ENCODE measurements at places on chromosomes 3 and 15.

- no peak for DNase-seq
Observed at GRCh38 chr3:160132226-160132625, 93.0 kb upstream of the C3orf80 start.

DNA sequence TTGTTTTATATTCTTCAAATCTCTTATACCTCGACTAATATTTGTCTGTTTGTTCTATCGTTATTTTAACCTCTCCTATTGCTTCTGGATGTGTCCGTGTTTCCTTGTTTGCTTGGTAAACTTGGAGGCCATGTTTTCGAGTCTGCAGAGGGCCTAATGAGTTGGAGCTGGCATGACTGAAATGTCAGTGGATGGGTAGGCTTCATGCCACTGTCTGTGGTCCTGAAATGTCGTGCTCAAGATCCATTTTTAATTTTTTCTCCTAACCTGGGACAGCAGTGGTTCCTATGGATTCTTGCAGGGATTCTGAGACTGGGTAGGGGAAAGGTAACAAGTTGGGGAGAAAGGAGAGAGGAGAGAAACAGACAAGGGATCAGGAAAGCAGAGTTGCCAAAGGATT lies 18.8 kb upstream of the GASK1A start:
- DNase-seq = no peak

- DNase-seq = no peak
Observed at GRCh38 chr3:27080258-27080525, 289.0 kb downstream of the NEK10 start.

DNA sequence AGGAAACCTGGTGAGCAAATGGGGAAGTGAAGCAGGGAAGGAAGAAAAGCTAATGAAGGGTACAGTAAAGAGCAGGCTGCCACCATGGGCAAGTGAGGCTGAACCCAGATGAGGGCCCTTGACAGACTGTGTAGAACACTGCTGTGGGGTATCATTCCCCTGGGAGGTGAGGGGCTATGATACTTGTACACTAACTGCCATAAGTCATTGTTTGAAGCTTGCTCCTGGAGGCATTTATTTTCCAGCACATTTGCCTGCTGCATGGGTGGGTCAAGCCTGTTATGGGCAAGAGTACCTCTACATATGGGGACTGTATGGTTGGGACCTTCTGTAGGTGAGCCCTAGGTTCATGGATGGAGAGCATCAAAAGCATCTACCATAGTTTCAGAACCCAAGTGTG lies 57.4 kb downstream of the POMGNT2 start:
- DNase-seq = no peak

- DNase-seq = no peak
Observed at GRCh38 chr3:194785315-194785714, 99.6 kb downstream of the FAM43A start.

- DNase-seq = no peak
Observed at GRCh38 chr3:122984650-122985049, 42.9 kb downstream of the SEMA5B start.

- DNase-seq = no peak
Observed at GRCh38 chr15:66508293-66508883, 3.3 kb downstream of the ZWILCH start.

DNA sequence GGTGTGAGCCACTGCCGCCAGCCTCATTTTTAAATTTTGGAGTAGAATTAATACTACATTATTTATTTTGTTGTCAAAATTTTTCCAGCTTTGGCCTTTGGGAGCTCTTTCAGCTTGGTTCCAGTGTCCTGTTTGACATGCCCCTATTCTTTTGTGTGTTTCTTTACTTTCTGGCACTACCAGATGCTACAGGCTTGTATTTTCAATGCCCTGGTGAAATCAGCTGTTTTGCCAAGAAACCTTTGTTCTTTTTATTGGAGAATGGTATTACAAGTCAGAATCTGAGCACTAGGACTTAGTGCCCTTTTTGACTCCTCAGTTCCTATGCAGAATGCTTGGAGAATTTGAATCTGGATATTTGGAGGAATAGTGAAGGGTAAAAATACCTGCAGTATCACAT lies 26.6 kb downstream of the RNF111 start:
- no peak for DNase-seq

GRCh38 chr15:88174571-88174970 lies 82.0 kb downstream of the NTRK3 start:
- no peak for DNase-seq

DNA sequence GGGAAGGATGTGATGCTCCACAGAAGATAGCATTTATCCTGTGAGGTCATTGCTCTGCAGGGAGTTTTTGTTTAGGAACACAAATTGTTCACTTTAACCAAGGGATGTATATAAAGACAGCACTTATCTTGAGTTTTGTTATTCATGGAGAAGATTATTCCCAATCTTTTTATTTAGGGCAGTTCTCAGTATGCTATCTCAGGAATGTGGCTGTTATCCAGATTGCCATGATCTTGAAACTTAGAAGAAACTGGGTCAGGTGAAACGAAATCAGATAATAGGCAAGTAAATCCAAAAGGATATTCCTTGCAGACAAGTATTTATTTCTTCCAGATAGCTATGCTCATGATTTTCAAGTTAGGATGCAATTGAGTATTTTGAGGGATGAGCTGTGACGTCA lies 19.3 kb upstream of the TMEM42 start:
- DNase-seq = no peak

DNA sequence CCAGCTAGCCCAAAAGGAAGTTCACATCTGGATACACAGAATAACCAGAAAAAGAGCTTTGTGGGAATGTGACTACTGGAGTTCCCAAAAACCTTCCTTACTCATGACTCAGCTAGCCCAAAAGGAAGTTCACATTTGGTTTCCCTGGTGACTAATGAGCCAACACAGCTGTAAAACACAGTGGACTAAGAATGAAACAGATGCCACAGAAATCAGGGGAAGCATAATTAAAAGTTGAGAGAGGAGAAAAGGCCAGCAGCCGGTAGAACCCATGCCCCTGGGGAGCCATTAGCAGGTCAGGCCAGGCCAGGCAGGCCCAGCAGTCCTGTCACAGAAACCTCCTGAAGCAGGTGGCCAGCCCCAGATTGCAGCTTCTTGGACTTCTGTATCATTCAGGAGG lies 130.3 kb downstream of the GHSR start:
- DNase-seq = no peak

DNA sequence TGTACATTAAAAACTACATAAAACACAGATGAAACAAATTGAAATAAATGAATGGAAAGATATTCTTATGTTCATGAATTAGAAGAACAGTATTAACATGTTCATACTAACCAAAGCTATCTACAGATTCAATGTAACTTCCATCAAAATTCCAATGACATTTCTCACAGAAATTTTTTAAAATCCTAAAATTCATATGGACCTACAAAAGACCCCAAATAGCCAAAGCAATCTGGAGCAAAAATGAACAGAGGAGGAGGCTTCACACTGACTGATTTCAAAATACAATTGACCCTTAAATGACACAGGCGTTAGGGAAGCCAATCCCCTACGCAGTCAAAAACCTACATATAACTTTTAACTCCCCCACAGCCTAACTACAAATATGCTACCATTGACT lies 39.4 kb downstream of the KPNA1 start:
- no peak for DNase-seq

DNA sequence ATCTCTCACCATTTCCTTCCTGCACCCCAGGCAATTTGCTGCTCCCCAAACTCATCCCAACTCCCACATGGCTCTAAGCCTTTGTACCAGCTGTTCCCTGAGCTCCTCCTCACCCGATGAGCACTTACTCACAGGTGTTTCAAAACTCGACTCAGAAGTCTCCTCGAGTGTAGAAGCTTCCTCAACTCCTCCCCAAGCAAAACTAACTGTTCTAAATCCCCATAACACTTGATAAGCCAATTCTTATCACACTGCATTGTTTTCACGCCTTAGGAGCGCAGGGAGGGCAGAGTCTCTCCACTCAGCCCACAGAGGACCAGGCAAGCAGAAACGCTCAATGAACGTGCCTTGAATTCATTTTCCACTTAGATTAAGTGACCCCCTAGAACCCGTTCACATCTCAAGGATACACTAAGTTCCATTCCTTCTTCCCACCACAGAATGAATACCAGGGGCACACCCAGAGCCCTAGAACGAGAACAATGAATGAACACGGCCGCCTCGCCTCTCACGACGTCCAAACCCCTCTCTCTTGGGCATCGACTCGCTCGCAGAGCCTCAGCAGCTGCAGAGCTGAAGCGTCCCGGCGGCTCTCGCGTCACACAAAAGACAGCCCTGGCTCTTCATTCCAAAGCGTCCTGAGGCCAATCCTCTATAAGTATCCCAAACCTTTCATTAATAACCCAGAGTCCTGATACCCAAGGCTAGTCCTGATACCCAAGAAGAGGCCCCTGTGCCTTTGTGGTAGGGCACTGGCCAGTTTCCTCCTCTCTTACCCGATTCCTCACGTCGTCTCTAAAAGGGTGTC lies 1.1 kb downstream of the RAF1 start:
- DNase-seq = no peak

GRCh38 chr3:132160198-132160597 lies 125.4 kb upstream of the CPNE4 start:
- no peak for DNase-seq

GRCh38 chr3:8523041-8523440 lies 21.4 kb downstream of the LMCD1 start:
- DNase-seq = no peak

GRCh38 chr15:28861031-28861534 lies 12.6 kb upstream of the GOLGA6L7 start:
- no peak for DNase-seq

GRCh38 chr15:77032052-77032646 lies 37.2 kb downstream of the PSTPIP1 start:
- no peak for DNase-seq

DNA sequence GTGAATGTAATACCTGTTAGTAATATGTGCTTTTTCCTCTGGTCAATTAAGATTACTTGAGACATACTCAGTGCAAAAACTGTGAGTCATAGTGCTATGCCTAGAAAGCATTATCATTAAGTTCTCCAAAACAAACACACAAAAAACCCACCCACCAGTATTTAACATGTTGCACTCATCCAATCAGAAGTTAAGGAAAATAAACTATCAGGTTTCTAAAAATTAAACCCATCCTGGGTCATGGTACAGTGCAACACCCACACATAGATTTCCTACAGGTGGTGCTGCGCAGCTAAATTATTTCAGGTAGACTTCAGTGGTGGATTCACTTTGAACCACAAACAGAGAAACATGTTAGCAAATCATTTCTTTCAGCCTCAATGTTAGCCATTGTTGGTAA lies 264.4 kb upstream of the VEPH1 start:
- no peak for DNase-seq

DNA sequence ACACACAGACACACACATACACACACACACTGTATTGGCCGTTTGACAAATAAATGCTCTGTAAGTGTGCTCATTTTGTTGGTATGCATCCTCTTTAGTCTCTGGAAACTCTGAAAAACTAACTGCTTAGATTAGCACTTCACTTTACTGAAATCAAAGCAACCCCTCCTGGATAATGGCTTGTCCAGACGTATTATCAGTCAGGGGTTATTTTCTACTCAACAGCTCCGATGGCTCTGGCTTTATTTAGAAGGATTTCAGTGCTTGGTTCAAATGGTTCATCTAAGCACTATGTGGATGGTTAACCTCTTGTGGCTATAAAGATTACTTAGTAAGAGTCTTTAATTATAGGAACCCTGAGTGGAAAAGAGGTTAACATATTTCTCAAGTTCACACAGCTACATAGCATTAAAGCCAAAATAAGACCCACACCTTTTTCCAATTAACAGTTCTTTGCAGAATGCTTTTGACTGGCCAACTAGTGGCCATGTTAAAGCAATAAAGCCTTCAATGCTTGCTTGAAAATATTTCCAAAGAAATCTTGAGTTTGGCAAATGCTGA lies 516.1 kb upstream of the NAALADL2 start:
- DNase-seq = no peak

GRCh38 chr15:59063042-59063441 lies 41.9 kb upstream of the CCNB2 start:
- no peak for DNase-seq

DNA sequence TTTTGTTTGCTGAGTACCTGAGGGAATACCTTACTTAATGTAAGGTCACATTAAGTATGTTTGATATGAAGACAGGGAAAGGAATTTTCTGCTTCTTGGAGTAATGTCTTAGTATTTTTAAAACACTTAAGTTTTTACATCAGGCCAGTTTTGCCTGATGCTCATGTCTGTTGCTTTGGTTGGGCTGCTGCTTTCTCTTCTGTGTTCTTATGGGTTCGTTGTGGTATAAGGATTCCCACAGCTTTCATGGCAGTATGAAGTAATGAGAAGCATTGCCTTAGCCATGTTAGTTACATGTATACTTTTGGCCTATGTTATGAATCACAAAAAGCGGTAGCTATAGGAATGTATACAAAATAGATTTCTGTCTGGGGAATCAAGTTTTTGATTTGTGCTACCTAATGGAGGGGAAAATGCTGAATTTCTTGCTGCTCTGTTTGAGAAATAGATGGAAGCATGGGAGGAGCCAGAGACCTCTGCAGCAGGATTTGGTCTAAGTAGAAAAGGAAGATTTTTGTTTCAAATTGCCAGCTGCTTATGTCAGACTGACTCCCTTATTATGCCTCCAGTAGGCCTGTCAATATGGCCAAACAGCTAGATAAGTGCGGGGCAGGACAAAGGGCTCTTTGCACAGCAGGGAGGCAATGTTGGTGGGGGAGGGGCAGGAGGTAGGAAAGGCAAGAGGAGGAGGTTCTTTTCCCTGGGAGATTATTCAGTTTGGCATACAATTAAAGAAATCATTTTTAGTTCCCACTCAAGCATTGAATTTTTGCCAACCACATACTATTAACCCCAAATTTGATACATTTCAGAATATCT lies 5.2 kb downstream of the SETD5 start:
- DNase-seq = no peak

DNA sequence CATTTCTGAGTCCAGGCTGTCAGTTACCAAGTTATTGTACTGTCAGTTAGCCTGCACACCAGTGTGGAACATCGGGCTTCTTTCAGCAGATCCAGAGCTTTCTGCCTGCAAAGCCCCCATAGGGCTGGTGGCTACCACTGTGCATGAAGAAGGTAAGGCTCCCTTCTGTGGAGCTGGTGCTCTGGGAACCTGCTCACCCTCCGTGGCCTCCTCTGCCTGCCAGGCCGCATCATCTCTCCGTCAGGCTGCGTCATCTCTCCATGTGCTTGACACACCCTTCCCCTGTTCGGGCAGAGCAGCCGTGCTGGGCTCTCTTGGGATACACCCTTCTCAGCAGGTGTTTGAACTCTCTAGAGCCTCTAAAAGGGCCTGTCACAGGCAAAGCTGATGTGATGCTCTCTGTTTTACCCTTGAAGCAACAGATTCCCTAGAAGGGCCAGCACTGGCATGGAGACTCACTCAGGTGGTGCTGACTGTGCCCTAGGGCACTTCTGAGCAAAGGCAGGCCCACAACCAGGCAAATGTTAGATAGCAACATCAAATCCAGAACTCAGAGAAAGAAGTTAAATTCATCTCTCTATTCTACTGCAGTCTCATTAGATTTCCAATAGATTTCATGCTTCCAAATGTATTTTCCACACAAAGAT lies 261.1 kb downstream of the EPHB1 start:
- DNase-seq = no peak

GRCh38 chr3:68667346-68667745 lies 265.0 kb downstream of the TAFA4 start:
- DNase-seq = no peak

GRCh38 chr3:129605203-129605921 lies 1.1 kb downstream of the PLXND1 start:
- DNase-seq = peak; percentile 10

- DNase-seq = no peak
Observed at GRCh38 chr3:4139462-4140140, 163.6 kb upstream of the SETMAR start.
